Activated CD4-positive, alpha-beta T cell treated with anti-CD3 and anti-CD28 coated beads, Interleukin-10, Interleukin-2, amounts not matched to agents 100 ng/mL and 50 ng/mL, durations not matched to agents 16 hours and 8 hours (primary cell): ENCODE measurements at places on chromosomes 6 and 20.
A peak's percentile ranks its signal among the peaks of the same experiment; 100 is the strongest.

DNA sequence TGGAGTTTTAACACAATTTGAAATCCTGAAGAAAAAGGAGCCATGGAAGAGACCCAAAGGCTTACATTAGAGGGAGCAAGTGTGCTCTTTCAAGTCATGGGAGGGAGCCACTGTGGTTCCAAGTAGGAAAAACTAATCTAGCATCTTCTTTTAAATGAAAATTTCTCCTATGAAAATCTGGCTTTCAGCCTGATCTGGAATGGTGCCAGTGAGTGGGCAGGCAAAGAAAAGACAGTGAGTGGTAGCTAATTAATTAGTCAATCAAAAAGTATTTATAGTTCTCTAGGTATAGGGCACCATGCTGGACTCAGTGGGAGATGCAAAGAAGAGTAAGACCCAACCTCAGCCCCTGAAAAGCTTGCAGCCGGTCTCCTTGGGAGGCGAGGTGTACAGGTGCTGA, 21.9 kb downstream of the CAP2 start:
- DNase-seq, result no peak

DNA sequence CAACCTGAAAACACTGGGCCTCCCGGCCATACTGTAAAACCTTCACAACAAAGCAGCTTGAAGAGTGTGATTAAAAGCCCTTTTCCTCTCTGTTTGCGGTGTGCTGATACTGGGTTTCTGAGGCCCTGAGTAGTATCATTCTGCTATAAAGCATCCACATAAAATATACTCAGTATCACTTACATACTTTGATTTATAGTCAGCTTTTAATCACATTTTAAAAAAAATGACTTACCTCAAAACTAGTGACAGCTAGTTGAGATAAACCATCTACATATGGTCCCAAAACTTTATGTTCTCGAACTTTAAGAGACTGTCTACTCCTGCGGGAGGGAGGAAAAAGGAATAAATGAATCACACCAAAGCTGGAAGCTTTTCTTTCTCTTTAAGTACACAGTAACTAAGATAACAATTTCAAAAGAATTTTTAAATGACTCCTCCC, 135.7 kb downstream of the KIF13A start:
- DNase-seq, result no peak

- peak; percentile 90 for DNase-seq
Measured at GRCh38 chr6:157535340-157536222, 154.6 kb downstream of the ZDHHC14 start.

DNA sequence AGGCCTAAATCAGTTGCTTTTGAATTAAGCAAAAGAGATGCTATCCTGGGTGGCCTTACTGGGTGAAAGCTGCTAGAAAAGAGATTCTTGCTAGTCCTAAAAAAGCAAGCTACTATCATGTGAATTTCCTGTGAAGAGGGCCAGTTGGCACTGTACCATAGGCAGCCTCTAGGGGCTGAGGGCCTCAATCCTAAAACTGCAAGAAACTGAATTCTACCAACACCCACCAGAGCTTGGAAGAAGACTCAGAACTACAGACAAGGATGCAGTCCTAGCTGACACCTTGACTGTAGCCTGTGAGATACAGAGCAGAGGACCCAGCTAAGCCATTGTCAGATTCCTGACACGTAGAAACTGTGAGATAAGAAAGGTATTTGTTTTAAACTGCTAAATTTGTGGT, 24.5 kb downstream of the CLIC5 start:
- no peak for DNase-seq

DNA sequence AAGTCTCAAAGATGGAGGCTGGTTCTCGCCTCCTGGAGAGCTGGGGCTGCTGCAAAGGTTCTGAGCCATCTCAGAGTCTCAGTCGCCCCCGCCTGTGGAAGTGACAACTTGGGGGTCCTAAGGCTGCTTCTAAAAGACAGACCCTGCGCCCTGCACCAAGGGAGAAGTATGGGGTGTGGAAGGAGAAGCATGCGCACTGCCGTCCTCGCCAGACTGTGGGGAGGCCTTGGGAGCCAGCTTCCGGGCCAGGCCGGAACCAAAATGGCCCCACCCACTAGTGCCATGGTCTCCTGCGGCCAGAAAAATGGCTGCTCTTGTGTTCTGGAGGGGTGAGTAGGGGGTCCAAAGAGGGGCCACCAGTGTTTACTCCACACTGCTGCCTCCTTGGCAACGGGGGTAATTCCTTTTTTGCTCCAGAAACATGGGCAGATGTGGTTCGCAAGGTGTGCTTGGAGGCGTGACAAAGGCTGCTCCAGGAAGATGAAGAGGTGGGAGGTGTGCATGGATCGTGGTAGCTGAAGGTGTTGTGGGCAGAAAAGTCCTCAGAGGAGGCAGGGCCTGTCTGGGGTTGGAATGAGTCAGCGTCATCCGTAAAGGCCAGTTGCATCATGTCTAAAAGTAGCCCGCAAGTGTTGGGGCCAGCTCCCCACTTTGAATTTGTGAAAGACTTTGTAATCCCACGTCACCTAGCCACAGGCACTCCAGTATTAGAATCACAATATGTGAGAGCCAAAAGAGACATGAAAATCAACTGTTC, 329.8 kb upstream of the SOX4 start:
- peak; percentile 61 for DNase-seq

DNA sequence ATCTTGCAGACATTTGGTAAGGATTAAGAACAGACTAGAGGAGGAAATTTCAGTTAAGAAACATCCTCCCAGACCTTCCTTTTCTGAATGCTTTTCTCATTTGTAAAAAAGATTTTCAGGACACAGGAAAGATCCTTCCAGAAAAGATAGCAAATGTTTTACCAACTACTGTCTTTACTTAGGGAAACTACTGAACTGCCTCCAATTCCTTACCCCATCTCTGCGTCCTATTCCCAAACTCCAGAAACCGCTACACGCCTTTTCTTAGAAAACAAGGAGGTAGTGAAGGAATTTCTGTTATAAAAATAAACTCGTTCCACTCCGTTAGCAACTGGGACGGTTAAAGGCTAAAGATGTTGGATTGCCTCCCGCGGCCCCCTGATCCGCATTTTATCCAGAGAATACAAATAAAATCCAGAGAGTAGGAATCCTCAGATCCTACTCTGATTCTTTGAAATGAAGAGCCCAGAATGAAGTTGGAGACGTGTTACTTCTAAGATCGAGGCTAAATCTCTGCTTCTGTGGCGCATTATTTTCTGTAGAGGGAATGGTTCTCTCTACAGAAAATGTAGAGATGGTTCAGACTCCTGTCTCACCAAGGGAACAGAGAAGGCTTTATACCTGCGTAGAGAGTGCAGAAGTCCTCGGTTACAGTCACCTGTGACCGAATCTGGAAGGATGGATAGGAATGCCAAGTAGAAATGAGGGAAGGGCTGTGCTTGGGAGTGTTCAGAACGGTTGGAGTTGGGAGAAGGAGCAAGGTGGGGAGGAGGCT, 133.0 kb downstream of the GPX5 start:
- no peak for DNase-seq

DNA sequence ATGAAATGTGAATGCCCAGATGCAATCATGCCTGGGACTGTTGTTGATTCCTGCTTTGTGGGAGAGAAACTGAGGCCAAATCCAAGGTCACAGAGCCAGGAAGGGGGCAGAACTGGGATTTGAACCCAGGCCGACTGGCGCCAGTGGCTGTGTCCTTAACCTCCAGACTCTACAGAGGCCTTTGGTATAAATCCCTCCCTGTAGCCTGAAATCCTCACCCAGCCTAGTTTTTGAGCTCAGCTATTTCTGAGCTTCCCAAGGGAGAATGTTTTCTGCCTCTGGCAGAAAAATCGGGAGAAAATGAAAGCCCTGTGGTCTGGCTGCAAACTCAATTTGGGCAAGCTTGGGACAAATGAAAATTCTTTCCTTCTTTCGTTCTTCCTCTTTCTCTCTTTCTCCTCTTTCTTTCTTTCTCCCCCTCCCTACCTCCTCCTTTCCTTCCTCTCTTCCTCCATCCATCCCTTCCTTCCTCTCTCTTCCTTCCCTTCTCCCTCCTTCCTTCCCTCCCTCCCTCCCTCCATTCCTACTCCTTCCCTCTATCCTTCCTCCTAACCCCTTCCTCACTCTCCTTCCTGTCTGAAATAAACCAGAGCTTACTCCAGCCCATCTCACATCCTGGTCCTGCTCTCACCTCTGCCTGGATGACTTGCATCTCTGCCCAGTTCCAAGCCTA, 34.9 kb downstream of the SNAI1 start:
- DNase-seq, result no peak

DNA sequence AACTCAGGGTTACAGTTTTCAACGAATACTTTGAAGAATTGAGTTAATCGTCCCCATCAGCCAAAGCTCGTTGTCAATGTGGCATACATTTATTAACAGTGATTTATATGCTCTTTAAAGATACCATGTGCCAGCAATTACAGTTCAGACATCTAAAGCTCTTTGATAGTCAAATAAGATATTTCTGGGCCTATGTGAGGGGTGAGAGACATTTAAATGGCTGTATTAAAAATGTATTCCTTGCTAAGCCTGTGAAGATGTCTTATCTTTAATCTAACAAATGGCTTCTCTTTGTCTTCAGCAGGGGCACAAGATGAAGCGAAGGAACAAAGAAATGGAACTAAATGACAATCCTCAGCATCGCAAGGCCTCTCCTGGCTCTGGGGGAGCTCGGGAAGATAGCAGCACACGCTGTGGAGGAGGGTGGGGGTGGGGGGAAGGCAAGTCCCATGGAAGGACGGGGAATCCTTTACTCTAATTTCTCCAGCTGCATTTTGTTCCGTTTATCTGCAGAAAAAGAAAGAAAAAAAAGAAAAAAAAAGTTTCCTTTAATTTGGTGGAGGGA, 523.6 kb downstream of the KIF16B start:
- no peak for DNase-seq

GRCh38 chr6:106173124-106173879, 87.2 kb downstream of the PRDM1 start:
- DNase-seq, result no peak

GRCh38 chr6:44002593-44003344, 124.5 kb downstream of the MRPL14 start:
- DNase-seq, result peak; percentile 71

GRCh38 chr20:38766071-38766470, 17.8 kb downstream of the ACTR5 start:
- DNase-seq, result no peak

DNA sequence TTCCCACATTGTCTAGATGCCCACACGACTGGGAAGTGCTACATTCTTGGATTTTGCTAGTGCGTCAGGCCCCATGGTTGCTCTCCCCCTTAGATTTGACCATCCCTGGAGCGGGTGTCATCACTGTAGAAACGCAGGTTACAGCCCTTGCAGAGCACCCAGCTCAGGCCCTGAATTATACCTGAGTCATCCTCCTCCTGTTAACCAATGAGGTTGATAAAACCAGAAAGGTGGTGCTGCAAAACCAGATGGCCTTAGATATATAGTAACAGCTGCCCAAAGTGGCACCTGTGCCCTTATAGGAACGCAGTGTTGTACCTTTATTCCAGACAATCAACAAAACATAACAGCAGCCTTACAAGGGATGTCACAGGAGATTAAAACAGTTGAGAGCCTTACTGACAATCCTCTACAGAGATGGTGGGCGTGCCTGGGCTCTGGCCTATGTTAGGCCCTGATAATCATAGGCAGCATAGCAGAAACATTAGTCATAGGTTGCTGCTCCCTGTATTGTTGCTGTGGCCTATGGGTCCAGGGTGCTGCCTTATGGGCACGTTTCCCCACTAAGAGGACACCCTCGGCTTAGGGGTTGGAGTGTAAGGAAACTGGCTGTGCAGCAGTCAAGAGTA, 33.6 kb upstream of the HSF2 start:
- DNase-seq, result no peak

DNA sequence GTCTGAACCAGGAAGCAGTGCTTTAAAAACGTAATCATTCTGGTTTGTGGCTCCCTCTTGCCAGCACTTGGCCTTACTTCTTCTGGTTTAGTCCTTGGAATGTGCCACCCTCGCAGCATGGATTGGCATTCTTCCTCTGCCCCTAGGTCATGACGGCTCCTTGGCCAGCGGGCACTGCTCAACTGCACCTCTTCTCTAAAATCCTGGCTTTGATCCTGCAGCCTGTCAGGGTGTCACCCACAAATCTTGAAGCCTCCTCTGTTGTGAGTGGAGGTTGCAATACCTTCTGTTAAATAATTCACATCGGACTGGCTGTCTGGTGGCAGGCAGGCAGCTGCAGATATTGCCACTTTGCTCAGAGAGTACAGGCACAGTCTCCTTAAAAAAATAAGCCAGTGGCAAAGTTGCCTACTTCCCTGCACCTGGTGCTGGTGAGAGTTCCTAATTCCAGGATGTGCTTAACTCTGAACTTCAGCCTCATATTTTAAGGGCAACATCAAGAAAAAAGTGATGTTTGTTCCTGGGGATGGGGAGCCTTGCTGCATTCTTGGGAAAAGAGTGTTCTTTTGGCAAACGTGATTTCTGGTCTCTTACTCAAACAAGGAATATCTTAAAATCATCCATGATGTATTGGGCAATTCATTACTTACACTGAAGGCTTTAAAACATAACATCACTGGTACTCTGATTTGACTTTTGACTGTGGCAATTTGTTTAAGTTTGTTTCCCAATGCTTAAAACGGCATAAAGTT, 179.8 kb downstream of the FOXA2 start:
- no peak for DNase-seq

- no peak for DNase-seq
Measured at GRCh38 chr6:159887146-159887545, 3.6 kb upstream of the MAS1 start.

DNA sequence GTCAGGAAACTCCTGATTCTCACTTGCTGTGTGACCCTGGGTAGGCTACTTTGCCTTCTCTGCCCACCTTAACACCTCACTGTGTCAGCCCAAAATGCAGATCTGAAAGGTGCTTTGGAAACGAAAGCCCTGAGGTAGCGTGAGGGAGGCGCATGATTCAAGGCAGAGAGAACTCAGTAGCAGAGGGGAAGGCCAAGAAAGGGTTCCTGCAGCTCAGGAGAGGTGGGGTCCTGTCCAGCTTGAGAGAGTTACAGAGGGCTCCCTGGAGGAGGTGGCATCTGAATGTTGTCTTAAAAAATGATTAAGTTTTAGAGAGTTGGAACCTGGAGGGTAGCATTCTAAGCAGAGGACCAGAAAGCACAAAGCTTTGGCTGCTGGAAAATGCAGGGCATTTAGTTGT, 13.6 kb downstream of the TGM2 start:
- DNase-seq, result no peak

GRCh38 chr6:14172562-14172961, 55.0 kb downstream of the CD83 start:
- no peak for DNase-seq

DNA sequence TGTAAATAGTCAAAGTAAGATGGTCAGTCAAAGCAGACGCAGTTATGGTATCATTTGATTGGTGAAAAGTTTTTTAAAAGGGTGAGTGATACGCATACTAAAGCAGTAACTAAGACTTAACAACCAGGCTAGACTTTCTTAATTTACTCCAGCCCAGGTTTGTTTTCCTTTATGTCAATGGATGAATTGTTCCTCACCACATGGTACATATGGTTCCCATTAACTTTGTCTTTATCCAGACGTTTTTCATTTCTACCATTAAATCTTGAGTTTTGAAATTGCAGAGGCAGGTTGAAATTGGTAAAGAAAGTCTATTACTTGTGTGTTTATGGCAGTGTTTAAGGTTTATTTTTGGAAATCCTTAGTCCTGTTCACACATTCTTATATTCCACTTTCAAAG, 98.5 kb upstream of the SCGN start:
- no peak for DNase-seq

GRCh38 chr6:168247443-168248147, 72.0 kb downstream of the DACT2 start:
- no peak for DNase-seq

- DNase-seq, result no peak
Measured at GRCh38 chr20:58611236-58612030, 39.6 kb upstream of the STX16 start.

GRCh38 chr20:45479822-45480221, 10.3 kb downstream of the WFDC2 start:
- no peak for DNase-seq
